ENCODE measurements at places on chromosomes 5 and 9.

DNA sequence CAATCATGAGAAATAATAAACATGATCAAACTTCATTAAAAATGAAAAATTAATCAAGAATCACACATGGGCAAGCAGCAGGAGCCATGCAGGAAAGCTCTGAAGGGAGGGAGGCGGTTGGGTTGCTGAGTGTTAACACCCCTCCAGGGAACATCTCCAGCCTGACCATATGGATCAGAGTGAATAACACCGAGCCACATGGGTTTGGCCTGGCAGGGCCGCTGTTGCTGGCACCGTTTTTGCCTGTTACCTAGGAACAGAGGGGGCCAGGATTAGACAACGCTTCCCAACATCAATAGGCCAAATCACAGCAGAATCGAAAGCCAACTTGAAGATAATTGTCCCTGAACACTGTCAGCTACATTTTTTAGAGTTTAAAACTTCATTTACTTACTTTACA, 160.2 kb downstream of the DENND1A start:
- DNase-seq: no peak

DNA sequence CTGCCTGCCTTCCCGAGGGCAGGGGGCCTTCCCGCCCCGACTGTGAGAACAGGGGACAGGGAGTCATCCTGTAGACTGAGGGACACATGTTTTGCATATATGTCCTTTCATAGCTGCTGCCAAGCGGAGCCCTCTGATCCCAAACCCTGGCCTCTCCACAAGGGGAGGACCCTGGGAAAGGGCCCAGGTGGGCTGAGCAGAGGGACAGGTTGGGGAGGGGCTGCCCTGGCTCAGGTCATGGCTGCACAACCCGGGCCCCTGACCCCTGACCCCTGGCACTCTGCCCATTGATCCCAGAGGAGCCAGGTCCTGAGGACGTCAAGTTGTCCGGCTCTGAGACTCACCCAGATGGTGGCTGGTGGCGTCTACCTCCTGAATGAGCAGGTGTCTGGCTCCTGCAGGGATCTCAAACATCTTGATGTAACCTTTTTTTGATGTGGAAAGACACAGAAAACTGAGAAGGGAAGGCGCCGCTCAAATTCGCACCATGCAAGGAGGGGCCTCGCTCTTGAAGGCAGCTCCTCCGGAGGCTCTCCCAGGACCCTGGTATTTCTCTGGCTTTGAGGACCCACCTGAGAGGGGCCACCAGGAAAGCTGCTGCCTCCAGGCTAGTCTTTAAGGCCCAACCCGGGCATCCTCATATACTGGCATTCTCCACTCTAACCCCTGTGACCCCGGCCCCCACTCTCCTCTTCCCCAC, 71.9 kb downstream of the ZNF354C start:
- no peak for DNase-seq

- DNase-seq: no peak
Measured at GRCh38 chr9:131092548-131093440, 3.5 kb upstream of the AIF1L start.

DNA sequence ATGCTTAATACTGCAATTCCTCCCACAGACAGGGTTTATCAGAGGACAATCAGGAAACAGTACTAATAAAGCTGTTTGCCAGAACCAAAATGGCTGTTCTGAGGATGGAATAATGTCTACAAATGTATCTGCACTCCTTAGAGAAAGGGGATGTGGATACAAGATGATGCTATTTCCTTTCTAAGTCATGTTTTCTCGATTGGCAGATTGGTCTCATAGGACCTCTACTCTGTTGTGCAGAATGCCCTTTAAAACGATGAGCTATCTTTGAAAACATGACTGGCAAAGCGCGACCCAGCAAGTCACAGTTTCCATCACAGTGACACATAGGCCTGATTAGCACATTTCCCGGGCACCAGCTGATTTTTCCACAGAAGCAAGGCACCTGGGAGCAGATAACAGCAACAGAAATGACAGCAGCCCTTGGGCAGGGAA, 54.0 kb downstream of the AOPEP start:
- DNase-seq: no peak

DNA sequence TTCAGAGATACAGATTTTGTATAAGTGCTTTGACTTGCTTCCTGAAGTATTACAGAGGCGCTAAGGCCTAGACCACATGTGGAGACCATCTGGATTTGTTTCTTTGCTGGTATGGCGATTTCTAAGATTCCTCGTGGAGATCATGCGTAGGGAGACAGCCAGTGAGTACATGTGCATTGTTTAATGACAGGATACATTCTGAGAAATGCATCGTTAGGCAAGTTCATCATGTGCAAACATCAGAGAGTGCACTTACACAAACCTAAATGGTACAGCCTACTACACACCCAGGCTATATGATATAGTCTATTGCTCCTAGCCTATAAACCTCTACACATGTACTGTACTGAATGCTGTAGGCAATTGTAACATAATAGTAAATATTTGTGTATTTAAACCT, 16.5 kb upstream of the CEP120 start:
- no peak for DNase-seq

DNA sequence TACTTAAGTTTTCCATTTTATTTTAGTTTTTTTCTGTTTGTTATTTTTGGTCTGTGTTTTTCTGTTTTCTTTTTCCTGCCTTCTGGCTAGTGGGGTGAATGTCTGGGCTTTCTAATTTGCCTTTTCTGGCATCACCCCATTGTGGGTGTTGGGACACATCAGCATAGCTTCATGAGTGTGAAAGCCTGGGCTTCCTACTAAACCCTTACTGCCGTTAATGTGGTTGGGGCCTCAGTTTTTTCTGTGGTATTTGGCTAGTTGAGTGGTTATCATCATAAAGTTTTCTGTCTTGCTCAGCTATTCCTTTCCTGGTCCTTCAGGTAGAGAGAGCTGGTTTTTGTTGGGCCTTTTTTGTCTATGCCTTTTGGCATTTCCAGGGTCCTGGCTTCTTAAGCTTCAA, 21.4 kb downstream of the C5orf47 start:
- DNase-seq: no peak

DNA sequence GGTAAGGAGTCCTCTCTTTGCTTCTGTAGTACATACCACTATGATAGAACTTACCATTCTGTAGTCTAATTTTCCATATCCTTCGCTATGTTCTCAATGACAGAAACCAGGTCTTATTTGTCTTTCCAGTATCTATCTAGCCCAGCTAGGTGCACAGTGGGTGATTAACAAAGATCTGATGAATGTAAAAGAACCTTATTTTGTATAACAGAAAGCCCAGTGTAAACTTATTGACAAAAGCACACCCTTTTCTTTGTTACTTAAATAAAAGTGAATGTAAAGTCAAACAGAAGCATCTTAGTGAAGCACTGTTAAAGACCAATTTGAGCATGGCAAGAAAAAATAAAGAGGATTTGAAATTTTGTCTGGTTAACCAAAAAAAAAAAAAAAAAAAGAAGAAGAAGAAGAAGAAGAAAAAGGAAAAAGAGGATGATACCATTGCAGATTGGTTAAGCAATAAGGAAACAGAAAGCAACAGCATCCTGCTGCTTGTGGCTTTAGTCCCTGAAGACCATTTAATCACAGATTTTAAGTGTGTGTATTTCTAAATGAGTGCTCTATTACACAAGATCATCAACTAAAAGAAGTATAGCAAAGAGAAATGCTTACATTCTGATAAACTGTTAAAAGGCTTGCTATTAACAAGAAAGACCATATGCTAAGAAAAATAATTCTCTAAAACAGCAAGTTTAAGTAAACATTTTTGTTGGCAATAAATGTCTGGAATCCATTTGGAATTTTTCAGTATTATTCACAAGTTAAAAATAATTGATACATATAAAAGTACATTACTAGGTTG, 21.2 kb downstream of the MEGF9 start:
- no peak for DNase-seq

DNA sequence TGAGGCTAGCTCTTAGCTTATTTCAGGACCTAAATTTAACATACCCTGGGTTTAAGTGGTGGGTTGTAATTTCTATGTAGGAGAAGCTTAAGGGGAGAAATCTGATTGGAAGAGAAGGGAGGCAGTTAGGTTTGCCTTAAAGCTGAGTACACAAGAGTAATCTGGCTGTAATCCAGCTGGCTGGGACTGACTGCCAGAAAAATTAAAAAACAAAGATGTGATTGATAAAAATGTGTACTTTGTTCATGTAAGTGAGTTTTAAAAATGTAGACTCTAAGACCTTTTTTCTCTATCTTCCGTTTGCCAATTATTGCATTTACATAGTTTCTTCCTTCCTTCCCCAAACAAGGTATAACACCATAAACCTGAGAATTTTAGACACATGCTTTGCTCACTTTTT, 17.5 kb upstream of the MSMP start:
- DNase-seq: no peak

DNA sequence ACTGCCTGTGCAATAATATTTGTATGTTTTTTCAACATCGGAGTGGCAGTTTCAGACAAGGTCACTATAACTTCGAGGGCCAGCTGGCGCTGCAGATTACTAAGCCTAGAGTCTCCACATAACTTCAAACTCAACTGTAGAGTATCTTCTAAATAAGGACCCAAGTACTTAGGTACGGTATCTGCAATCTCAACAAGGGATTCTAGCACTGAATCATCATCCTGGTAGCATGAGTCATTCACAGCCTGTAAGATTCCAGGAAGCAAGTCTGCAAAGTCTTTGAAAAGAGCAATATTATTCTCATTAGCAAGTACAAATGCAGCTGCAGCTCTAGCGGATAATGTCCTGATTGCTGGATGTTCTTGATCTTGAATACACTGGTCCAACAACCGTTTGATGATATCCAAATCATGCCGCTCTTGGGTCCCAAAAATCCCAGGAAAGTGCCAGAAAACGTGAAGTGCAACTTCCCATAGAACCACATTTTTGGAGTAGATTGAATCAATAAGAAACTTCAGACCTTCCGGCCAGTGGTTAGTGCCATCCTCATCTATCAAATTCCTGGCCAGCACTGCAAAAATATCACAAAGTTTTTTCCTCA, 654 bp downstream of the RANBP6 start:
- DNase-seq: peak; percentile 71

DNA sequence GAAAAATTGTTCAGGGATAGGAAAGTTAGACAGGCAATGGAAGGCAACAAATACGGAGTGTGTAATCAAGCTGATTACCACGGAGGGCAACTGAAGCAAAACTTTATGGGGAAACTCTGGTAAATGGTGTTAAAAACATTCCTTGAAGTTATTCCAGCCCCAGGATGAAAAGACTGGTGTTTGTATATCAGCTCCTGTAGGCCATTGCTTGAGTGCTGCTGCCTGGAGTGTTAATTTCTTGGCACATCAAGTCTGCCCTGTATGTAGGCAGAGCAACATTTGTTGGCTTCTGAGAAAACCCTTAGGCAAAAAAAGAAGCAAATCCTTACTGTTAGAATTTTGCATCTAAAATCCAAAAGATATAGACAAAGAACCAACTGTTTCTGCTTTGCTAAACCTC, 686.5 kb upstream of the ACO1 start:
- DNase-seq: no peak

- DNase-seq: no peak
Measured at GRCh38 chr9:86491468-86492266, 137.5 kb upstream of the TUT7 start.

DNA sequence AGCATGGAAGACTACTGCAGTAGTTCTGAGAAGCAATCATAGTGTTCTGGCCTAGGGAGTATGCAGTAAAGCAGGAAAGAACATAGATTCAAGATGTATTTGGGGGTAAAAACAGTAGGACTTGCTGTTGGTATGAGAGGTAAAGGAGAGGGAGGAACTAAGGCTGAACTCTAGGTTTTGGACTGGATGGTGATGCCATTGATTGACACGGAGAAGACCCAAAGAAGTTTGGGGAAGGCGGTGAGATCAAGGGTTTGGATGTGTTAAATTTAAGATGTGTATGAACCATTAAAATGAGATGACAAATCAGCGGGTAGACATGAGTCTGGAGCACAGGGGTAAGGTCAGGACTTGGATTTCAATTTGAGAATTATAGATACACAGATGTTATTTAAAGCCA, 2.0 kb upstream of the CDC37L1 start:
- DNase-seq: no peak

- peak; percentile 24 for DNase-seq
Measured at GRCh38 chr9:38621434-38622287, 1.3 kb upstream of the ANKRD18A start.

DNA sequence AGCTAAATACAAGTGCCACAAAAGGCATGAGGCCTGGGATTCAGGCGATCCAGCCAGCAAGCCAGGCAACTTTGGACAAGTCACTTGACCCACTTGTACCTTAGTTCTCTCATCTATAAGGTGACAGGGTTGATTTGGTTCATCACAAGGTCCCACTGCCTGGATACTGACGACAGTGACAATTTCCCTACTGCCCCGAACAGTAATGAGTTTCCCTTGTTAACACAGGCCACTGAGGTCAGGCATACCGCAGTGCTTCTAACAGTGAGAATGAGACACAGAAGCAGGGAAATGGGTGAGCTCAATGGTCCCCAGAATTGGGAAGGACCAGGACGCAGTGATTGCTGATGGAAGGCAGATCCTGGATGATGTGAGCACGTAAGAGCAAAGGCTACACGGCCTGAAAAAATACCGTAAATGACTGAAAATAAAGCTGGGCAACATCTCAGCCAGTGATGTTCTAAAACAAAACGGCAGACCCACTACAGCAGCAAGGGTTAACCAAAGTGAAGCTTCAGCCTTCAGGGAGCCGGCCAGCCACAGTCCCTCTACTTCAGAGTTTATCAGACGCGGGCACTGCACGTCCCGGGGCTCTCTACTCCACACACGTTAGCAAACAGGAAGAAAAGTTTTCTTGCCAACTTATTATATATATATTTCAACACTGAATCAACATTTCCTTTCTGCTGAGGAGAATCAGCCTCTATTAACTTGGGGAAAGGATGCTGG, 846 bp downstream of the MGAT1 start:
- DNase-seq: no peak

DNA sequence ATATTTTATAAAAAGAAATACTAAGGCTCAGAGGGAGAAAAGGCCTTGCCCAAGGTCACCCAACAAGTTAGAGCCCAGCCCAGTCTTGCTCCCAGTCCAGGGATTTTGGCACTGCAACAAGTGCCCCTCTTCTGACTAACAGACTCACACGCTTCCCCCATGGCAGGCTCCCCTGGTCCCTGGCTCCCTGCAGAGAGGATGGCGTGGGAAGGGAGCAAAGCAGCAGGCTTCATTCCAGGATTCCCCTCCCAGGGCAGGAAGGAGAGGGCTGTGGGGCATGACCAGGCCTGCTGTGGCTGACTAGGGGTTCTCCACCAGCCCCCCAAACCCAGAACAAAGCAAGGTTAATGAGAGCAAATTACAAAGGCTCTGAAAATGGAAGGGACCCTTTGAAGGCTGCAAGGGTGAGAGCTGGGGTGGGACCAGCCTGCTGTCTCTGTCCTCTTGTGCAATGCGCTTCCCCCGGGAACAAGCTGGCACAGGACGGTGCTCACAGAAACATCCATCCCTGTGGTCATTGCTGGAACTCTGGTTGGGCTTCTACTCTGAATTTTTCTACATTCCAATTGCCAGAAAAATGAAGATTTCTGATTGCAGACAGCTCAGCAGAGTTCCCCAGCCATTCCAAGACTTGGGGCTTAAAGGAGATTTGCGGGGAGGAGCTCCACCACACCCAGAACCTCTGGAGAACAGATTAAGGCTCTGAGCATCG, 37.1 kb upstream of the FAT2 start:
- DNase-seq: no peak

GRCh38 chr9:133673258-133673655, 37.1 kb downstream of the DBH start:
- DNase-seq: no peak
